CD8-positive, alpha-beta memory T cell (primary cell): ENCODE measurements at places on chromosomes 4 and X. TPM values are rescaled to one million over a fixed set of nuclear protein-coding genes. Genes with fewer than 3 reads are reported as not detected.

PITX2 gene
- not detected for polyA plus RNA-seq

GRCh38 chr4:79255793-79256192 is 70.1 kb downstream of the NAA11 start:
- no peak for DNase-seq

DNA sequence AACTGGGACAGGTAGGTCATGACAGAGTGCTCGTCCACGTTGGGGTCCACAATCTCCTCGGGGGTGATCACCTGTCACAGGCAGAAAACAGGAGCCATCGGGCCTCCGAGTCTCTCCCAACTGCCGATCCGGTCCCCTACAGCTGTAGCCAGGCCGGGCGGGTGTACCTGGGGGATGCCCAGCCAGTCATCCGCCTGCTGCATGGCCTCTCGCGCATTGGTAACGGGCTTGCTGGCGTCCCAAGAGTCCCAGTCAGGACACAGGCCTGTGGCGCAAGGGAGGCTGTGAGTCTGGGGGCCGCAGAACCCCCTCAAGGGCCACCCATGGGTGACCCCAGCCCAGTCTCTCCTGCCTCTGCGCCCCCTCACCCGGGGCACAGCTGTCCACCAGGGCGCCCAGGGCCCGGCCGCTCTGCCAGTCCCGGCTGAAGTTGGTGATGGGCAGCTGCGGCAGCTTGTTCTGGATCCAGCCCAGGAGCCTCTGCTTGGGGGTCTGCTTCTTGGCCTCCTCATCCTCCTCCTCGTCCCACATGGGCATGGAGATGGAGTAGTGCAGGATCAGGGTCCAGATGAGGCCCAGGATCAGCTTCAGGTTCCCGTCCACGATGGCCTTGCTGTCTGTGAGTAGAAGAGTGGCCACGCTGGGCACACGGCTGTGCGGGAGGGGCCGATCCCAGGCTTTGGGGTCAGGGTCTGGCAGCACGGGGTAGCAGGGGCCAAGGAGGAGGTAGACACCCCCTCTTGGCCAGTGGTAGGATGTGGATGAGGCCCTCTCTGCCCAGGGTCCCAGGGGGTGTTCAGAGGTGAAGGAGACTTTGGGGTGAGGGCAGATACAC is 6.7 kb downstream of the FLNA start:
- DNase-seq: peak; percentile 1

DNA sequence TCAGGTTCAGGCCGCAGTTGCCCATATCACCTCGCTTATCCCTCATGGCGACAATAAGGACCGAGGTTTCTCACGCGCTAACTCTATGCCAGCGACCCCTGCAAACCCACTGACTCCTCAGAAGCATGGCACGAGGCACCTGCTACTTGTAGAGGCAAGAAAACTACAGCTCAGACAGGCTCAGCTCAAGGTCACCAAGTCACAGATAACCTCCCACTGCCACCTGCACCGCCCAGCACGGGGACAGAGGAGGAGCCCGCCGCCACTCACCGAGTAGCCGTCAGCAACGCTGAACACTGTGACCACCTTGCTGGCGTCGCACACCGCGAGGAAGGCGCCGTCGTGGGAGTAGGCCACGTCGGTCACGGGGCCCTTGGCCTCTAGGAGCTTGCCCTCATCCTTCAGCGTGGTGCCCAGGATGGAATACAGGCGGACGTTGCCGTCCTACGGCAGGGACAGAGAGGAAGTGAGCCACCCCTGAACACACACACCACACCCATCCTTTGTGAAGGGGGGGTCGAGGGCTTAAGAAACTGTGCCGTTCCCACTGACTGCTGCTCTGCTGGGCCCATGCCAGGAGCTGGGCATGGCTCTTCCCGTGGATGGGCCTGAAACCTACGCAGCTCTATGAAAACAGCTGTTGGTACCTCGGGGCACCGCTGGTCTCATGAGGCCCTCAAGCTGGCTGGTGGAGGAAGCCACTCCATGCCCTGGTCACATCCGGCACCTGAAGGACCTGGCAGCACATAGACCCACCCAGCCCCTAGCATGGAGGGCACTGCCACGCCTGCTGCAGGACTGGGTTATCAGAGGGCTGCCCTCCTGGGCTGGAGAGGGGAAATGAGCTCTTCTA is 38.9 kb downstream of the WDR1 start:
- DNase-seq: no peak

DNA sequence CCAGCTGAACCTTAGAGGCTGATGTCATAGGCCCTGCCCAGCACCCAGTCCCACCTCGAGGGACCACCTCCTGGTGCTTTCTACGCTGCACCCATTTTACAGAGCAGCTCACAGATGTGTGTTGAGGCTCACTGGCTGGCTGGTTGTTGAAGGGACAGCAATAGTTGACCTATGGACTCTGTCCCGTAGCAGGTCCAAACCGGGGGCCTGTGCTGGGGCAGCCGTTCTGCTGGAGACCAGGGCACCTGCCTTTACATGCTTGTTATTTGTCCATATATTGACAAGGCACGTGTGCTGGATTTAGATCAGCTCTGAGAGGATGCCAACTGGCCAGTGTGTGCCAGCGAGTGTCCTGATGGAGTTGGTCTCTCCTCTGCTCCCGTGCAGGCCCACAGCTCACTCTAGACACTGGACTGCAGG is 58.1 kb downstream of the TNIP2 start:
- no peak for DNase-seq

CCDC160 gene
- polyA plus RNA-seq: not detected

DNA sequence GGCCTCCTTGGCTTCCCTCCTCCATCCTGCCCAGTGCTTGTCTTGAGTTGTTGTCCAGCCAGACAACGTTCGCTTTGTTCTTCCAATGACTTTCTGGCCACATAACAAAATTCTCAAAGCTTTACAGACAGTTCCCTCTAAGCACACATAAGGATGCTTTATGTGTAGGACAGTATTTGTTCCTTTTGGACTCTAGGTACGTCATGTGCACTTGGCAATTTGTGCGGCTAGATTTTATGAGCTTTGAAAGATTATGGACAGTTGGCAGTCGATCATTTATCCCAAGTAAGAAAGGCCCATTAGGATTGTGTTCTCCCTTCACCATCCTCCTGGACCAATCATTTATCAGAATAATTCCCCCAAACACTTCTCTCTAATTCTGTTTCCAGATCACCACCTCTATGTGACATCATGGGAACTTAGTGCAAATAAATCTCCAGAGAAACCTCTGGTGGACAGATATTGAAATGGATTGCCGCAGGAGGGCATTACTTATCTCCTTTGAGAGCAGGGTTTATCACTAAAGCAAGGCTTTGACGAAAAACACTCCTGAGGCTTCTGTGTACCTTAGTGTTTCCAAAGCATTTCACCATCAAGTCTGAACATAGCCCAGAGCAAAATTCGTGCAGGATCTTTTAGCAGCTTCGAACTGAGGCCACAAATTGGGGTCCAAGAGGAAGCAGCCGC is 77.4 kb upstream of the BMPR1B start:
- DNase-seq: no peak

DNA sequence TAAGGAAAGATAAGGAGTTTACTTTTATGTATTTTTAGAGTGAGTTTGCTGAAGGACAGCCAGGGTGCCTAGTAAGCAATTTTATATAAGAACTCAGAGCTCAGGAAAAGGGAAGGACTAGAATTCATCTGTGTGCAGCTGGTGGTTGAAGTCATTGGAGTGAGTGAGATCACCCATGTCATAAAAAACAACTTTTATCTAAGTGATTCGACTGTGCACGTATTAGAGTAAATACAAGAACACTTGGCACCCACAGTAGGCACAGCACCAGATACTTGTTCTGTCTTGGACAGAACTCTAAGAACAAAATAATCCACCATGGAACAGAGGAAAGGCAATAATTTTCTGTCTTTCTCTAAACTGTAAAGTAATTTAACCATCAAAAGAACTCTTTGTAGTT is 31.6 kb downstream of the SYNPO2 start:
- no peak for DNase-seq

PDZD4 gene
- polyA plus RNA-seq: 2.1 TPM

GRCh38 chr4:140049024-140049848 is 104.7 kb downstream of the MAML3 start:
- peak; percentile 51 for DNase-seq

SLC9A7 gene
- polyA plus RNA-seq: 0.63 TPM

- DNase-seq: no peak
These were observed 59.4 kb upstream of the GK2 start for GRCh38 chr4:79467246-79467932.

HAND2 gene
- not detected for polyA plus RNA-seq

GRCh38 chrX:54413753-54414152 is 26.5 kb upstream of the TSR2 start:
- no peak for DNase-seq

GRCh38 chr4:115675719-115676118 is 562.3 kb upstream of the NDST4 start:
- DNase-seq: no peak

- no peak for DNase-seq
These were observed 339.7 kb upstream of the PCDH7 start for GRCh38 chr4:30380404-30380998.

GRCh38 chr4:141731481-141731880 is 95.1 kb downstream of the IL15 start:
- no peak for DNase-seq

GRCh38 chr4:139581096-139581495 is 25.1 kb upstream of the SETD7 start:
- no peak for DNase-seq

- DNase-seq: no peak
These were observed 16.3 kb downstream of the WDR13 start for GRCh38 chrX:48613502-48614160.

GATB gene
- 12.3 TPM for polyA plus RNA-seq

CPZ gene
- polyA plus RNA-seq: not detected
